Stomach (tissue), 19 donors: ENCODE measurements at places on chromosomes 16 and 17. TPM values are rescaled to one million over a fixed set of nuclear protein-coding genes. Genes with fewer than 3 reads are reported as not detected.
A peak's percentile ranks its signal among the peaks of the same experiment; 100 is the strongest.

- DNase-seq = no peak
These were observed 11.7 kb upstream of the ZNF594 start for GRCh38 chr17:5203178-5203907.

- DNase-seq = no peak
These were observed 36.3 kb downstream of the MYO18A start for GRCh38 chr17:29143894-29144293.

DNA sequence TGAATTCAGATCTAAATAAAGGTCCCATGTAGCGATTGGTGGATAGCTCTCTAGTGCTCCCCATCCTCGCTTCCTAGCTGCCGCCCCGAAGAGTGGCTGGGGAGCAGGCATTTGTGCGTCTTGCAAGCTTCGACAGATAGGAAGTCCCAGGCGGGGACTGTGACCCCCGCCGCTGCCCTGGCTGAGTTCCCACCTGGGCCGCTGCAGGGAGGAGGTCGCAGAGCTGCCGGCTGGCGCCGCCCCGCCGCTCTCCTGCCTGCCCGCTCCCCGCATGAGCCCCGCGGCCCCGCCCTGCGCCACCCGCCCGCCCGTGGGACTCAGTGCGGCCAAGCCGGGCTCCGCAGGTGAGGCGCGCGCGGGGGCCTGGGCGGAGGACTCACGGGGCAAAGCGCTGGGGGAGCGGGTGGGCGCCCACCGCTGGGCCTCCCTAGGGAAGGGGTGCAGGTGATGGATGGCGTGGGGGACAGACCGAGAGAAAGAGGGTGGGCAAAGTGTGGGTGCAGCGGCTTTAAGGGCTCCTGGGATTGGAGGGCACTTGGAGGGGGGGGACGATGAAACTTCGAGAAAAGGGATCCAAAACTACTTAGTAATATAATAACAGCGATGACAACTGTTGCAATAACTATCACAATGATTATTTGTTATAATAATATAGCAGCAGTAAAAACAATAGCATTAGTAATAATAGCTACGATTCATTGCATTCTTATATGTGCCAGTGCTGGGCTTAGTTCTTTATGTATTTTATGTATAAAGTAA lies at the start of gene OTOA:
OTOA (plus strand) TSS at position 80 of the 759 bp plus-strand sequence. CDS start 14,547 bp downstream, outside the sequence.
- DNase-seq = no peak

DNA sequence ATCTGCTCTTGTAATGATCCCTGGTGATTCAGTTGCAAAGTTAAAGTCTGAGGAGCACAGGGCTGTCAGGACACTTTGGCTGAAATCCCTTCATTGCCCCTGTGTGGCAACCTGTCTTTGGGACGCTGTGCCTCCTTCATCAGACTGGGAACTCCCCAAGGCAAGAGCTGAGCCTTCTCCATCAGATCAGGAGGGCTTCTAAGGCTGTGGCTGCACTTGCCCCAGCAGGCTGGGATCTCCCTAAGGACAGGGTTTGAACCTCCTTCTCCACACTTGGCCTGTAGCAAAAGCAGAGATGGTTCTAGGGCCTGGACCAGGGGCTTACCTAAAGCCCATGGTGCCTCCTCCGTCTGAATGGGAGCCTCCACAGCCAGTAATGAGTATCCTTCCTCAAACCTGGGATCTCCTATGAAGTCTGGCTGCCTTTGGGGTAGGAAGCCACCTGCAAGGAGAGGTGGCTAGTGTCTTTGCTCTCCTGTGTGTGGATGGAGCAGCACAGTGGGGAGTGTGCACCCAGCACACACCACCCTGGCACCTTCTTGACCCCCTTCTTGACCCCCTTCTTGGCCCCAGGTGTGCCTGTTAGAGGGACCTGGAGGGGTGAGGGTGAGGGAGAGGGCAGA lies 79.0 kb upstream of the NKD1 start:
- no peak for DNase-seq

GRCh38 chr16:50762241-50762640 lies 20.4 kb downstream of the CYLD start:
- no peak for DNase-seq

- DNase-seq = no peak
These were observed 98.2 kb downstream of the CYLD start for GRCh38 chr16:50839920-50840729.

DNA sequence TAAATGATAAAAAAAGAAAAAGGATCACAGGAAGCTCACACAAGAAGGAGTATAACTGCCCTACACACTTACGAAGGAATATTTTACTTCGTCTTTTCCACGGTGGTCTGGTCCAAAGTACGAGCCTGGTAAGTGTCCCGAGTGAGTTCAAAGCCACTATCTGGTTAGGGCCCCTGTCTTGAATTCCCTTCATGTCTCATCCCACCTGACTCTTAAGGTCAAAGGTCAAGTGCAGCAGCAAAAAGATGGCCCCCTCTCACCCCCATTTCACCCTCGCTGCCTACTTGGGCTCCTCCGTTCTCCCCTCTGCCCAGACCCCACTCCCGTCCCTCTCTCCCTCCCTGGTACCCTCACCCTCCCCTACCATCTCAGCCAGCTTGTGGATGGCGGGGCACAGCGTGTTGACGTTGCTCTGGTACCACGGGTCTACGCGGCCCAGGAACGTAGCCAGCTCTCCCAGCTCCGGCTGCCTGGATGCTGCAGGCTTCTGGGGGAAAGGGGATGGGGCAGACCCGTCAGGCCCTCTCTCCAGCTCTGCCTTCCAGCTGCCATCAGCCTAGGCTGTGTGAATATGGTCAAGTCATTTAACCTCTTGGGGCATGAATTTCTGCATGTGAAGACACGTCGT lies 27.8 kb upstream of the MFSD6L start:
- no peak for DNase-seq

DNA sequence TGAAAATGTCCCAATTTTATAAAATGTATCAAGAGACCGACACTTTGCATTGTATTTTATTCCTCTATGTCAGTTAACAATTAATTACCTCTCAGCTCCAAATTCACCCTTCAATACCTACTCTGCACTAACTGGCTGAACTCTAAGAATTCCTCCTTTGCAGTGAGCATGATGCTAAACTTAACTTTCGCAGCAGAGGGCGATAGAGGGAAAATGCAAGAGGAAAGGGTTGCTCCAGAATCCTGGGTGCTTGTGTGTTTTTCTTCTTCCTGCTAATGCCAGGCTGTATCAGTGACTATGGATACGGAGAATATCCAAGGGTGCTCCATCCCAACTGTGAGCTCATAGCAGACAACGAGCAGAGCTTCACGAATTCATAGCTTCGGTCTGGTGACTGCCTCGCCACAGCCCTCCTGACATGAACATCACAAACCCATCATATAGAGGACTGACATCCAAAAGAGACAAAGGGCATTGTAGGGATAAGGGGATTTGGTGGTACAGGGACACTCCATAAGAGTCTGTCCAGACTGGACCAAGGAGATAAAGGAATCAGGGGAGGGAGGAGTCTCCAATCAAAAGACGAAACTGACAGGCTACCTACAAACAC lies 172.9 kb downstream of the STX8 start:
- DNase-seq = no peak

- no peak for DNase-seq
These were observed 23.0 kb downstream of the BMERB1 start for GRCh38 chr16:15457400-15457799.

DNA sequence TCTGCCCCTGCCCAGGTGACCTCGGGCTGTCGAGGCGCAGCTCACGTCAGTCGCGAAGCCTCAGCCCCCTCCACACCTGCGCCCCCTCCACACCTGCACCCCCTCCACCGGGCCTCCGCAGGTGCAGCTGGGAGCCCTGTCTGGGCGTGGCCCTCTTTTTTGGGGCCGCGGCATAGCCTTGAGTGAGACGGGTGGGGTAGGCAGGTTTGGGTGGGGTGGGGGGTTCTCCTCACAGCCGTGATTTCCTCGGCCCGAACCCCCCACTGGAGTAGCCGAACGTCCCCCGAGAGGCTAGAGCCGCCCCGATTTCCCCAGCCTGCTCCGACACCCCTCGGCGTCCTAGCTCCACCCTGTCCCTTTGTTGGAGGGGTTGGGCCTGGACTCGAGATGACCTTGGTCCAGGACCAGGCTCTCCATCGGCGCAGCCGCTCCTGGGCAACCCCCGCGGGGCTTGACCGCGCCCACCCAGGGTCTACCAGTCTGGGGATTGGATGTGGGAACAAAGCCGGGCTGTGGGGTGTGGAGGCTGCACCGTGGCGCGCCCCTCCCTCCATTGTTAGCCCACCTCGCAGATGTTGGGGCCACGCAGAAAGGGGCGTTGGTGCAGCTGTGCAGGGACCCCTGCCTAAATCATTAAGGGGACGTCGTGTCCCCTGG lies 626 bp downstream of the TUBB3 start:
- DNase-seq = no peak

DNA sequence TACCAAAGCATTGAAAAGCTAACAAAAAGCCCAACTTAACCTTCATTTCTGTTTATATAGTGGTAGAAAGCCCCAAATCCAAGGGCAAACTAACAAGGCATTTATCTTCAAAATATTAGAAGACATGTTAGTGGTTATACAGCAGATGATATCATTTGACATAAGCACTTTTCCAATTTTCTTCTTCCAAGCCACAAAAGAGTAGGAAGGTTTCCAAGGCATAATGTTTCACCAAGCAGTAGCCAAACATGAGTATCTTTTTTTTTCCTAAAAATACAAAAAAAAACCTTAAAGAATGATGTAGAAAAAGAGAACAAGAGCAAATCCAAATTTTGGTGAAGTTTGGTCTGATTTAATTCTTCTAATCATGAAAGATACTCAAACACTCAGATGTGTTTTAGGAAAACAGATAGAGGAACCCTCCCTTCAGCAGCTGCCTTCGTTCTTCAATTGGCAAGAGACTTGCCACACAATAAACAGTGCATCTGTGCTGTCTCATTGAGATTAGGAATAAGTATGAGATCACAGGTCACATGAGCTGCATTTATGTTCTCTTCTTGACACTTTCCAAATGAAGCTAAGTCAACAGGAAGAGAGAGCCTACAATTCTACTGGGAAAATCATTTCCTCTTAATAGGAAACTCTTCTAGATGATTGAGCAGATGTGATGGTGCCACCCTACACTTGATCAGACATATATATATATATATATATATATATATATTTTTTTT lies 106.7 kb downstream of the TTC19 start:
- peak; percentile 76 for DNase-seq

DNA sequence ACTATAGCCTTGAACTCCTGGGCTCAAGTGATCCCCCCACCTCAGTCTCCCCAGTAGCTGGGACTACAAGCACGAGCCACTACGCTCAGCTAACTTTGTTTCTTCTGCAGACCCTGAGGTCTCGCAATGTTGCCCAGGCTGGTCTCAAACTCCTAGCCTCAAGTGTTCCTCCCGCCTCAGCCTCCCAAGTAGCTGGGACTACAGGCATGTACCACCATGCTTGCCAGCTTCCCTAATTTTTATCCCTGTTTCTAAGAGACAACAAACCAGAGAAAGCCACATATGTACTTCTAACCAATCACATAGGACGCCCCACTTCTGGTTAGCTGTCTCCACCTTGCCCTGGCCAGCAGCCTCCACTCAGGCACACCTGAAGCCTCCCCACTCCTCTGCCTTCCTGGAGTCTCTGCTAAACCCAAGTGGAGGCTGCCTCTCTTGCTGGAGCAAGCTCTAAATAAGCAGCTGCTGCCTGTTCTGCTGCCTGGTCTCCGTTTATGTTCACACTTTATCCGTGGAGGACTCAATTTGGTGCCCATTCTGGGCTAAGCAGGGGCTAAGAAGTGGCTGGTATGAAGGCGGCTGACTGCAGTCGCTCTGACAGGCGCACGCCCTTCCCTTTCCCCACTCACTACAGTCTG lies 24.7 kb downstream of the NSMCE1 start:
- DNase-seq = no peak

GRCh38 chr16:49281843-49282642 lies 405 bp upstream of the CBLN1 start:
- DNase-seq = peak; percentile 77

DNA sequence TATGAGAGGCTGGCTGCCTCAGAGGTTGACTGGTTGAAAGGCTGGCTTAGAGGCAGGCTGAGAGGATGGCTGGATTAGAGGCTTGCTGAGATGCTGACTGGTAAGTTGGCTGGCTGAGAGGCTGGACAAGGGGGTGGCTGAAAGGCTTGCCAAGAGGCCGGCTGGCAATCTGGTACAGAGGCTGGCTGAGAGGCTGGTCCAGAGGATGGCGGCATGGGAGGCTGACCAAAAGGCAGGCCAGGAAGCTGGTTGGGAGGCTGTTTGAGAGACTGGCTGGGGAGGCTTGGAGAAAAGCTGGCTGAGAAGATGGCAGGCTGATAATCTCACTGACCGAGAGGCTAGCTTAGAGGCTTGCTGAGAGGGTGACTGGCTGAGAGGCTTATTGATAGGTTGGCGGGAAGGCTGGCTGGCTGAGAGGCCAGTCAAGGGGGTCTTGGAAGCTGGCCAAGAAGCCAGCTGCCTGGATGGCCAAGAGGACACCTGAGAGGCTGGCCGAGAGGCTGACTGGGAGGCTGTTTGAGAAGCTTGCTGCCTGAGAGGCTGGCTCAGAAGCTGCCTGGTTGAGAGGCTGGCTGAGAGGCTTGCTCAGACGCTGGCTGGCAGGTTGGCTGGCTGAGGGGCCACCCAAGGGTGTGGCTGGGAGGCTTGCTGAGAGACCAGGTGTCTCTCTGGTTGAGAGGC lies 34.2 kb upstream of the ACSM2B start:
- no peak for DNase-seq

- peak; percentile 89 for DNase-seq
These were observed 5.2 kb downstream of the ITGA3 start for GRCh38 chr17:50060951-50061712.

DNA sequence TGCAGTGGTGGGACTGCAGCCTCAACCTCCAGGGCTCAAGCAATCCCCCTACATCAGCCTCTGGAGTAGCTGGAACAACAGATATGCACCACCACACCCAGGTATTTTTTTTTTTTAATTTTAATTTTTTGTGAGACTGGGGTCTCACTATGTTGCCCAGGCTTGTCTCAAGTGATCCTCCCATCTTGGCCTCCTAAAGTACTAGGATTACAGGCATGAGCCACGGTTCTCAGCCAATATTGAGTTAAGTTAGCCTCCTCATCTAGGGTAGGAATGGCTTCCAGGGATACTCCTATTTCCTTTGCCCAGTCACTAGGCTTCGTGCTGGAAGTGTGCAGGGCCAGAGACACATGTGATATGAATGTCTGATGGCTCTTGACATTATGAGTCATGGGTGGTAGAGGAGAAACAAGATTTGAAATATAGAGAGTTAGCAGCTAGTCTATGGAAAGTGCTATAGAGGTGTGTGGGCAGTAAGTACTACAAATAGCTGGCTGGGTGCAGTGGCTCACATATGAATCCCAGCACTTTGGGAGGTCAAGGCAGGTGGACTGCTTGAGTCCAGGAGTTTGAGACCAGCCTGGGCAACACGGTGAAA lies 8.0 kb upstream of the HES7 start:
- no peak for DNase-seq

DNA sequence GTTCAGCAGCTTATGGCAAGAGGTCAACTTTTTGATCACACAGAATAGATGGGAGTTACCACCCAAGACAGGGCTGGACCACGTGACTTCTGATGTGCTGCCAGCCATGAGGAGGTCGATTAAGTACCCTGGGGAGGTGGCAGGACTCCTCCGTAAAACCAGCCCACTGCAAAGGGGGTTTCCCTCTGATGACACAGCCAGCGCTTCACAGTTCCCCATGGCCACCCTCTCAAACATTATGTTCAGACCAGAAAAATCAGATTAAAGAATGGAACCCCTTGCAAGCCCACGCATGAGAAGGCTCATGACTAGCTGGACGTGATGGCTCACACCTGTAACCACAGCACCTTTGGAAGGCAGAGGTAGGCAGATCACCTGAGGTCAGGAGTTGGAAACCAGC lies 222.9 kb downstream of the CPPED1 start:
- DNase-seq = no peak

- DNase-seq = no peak
These were observed 10.0 kb downstream of the TIGD7 start for GRCh38 chr16:3295209-3295608.

Gene OR1A1
- total RNA-seq = not detected

Gene BAIAP3
- total RNA-seq = 7.8 TPM

Gene TP53TG3C
- total RNA-seq = not detected
